ENCODE measurements at places on chromosomes 13 and 19. TPM values are rescaled to one million over a fixed set of nuclear protein-coding genes. Genes with fewer than 3 reads are reported as not detected.

CEACAM4 gene
- not detected for total RNA-seq

LILRB4 gene
- not detected for total RNA-seq

KLK7 gene
- not detected for total RNA-seq

- DNase-seq, result no peak
Measured at GRCh38 chr13:111095031-111095840, 19.9 kb upstream of the ARHGEF7 start.

- DNase-seq, result no peak
Measured at GRCh38 chr13:60372141-60372540, 24.9 kb upstream of the TDRD3 start.

- DNase-seq, result no peak
Measured at GRCh38 chr19:23788411-23788810, 29.7 kb upstream of the ZNF681 start.

GRCh38 chr13:27489456-27489855 lies 39.1 kb upstream of the MTIF3 start:
- no peak for DNase-seq

GRCh38 chr13:35475212-35475959 lies 1.1 kb downstream of the MAB21L1 start:
- DNase-seq, result peak; percentile 11

DNA sequence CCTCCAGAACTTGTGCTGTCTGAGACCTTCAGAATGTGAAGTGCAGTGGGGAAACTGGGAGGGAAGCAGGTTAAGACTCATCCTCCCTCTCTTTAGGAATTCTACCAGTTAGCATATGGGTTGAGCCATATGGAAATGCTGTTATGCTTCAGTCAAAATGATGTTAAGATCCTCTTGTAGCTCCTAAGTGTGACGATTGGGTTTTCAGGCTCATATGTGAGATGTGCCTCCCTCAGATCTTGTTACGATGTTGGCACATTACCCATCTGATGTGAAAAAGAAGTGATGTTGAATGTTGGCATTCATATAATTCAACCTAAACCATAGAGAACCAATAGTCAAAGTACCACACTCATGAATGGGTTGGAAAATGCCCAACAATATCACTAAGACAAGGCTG lies 67.8 kb upstream of the IPO5 start:
- DNase-seq, result no peak

DNA sequence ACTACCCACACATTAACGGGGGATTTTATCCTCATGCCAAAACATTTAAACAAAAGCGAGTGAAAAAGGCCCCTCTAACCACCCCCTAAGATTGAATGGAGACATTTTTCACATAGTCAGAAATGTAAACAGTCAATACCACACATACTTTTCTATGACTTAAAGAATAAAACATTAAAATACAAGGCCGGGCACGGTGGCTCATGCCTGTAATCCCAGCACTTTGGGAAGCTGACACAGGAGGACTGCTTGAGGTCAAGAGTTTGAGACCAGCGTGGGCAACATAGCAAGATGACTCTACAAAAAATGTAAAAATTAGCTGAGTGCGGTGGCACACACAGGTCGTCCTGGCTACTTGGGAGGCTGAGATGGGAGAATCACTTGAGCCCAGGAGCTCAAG lies 47.3 kb downstream of the MPHOSPH8 start:
- peak; percentile 60 for DNase-seq
